Activated CD8-positive, alpha-beta memory T cell treated with anti-CD3 and anti-CD28 coated beads for 4 hours (primary cell): ENCODE measurements at places on chromosomes 16 and 17.

DNA sequence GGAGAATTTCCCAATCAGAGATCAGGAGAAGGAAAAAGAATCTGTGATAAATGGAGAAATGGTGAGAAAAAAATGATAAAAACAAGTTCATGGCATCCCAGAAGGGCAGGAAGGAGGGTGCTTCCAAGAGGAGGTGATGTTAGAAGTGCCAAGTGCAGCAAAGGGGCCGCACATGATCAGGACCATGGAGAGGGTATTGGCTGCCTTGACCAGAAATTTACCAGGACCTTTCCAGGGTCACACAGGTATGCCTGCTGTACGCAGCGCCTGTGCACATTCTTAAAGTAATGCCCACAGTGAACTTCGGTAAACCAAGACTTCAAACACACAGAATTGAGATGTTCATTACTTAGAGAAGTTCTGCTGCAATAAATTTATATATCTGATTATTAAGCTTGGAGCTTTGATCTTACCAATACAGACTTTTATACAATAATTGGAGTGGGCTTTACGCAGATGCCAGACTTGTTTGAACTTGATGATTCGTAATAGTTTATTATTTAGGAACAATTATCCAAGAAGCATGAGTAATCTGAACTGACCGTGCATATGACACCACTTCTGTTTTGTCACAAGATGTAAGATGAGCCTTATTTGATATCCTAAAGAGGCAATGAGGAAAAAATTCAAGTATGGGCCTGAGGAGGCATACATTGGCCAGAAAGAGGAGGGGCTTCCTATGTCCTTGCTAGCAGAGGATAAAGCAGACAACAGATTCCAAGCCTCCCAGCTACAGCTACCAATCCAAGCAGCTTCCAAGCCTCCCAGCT lies 2.2 kb upstream of the KRT33A start:
- no peak for DNase-seq

DNA sequence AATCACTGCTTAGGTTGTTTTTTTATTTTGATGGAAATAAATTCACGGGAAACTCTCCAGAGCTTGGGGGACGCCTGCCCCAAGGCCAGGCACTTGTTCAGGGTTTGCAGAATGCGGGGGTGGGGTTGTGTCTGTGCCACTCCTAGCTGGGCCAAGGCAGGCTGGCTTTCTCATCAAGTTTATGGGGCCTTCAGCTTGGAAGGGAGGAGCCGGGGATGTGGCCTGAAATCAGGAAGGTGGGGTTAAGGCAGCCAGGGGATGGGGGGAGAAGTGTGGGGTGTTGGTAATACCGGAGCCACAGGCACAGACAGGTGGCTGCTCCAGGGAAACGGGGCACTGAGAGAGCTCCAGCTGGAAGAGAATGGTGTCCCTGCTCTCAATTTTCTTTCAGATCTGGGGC lies 1.7 kb upstream of the CHAD start:
- no peak for DNase-seq

DNA sequence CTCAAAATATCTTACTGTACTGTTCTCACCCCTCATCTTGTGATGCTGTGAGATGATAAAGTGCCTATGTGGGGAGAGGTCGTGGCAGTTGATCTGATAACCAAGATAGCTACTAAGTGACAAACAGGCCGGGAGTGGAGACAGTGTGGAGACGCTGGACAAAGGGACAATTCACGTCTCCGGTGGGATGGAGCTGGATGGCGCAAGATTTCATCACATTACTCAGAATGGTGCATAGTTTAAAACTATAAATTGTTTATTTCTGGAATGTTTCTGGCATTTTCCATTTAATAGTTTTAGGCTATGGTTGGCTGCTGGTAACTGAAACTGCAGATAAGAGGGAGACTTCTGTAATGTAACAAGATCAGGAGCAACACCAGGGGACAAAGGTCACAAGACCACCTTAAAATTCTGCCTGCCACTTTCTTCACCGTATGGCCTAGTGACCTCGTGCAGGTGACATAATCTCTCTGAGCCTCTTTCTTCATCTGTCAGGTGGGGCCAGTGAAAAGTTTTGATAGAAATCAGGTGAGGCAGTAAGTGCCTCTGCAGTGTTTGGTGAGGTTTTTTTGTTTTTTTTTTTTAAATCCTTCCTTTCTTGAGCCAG lies 54.4 kb upstream of the LGALS9 start:
- DNase-seq, result no peak

- no peak for DNase-seq
Observed at GRCh38 chr17:66843627-66844026, 8.7 kb downstream of the CACNG5 start.

GRCh38 chr17:18851201-18851600 lies 6.7 kb upstream of the PRPSAP2 start:
- no peak for DNase-seq

- no peak for DNase-seq
Observed at GRCh38 chr17:74979408-74980146, 7.0 kb upstream of the HID1 start.

DNA sequence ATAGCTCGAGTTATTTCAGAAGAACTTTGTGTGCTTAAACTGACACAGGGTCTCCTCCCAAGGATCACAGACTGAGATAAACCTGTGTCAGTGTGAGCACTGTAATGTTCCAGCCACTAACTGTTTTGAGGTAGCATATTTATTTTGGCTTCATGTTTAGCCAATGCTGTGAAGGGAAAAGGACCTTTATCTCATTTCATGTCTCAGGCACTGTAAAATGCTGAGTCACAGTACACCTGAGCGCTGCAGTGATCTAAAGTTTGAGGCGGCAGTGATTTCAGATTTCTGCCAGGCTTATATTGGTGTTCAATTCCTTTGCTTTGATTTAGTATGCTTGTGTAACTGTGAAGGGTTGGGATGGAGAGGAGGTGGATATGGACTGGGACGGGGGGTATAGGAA lies 3.1 kb upstream of the DNAJA2 start:
- no peak for DNase-seq

- DNase-seq, result no peak
Observed at GRCh38 chr16:79417601-79418008, 182.9 kb downstream of the MAF start.

DNA sequence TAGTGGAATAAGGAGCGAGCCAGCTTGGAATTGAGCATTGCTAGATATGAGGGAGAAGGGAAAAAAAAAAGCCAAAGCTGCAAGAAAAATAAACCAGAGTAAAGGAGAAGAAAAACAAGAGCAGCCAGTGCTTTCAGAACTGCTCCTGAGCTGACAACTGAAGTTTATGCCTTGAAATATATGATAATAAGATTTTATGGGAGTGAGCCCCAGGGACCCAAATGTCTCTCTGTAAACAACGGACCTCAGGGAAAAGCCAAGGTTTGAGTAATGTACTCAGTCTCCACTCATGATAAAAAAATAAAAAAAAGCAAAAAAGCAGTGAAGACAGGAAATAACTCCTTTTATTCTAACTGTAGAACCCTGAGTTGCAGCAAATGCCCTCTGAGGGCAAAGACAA lies 132.6 kb downstream of the SNX11 start:
- no peak for DNase-seq

DNA sequence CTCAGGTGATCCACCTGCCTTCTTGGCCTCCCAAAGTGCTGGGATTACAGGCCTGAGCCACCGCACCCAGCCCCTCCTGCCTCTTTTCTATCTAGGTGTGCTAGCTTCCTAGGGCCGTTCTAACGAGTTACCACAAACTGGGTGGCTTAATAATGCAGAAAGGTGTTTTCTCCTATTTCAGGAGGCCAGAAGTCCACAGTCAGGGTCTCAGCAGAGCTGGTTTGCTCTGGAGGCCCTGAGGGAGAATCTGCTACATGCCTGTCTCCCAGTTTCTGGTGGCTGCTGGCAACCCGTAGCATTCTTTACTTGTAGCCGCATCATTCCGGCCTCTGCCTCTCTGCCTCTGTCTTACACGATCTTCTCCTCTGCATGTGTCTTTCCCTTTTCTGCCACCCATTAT lies 89.2 kb downstream of the NTN1 start:
- no peak for DNase-seq

DNA sequence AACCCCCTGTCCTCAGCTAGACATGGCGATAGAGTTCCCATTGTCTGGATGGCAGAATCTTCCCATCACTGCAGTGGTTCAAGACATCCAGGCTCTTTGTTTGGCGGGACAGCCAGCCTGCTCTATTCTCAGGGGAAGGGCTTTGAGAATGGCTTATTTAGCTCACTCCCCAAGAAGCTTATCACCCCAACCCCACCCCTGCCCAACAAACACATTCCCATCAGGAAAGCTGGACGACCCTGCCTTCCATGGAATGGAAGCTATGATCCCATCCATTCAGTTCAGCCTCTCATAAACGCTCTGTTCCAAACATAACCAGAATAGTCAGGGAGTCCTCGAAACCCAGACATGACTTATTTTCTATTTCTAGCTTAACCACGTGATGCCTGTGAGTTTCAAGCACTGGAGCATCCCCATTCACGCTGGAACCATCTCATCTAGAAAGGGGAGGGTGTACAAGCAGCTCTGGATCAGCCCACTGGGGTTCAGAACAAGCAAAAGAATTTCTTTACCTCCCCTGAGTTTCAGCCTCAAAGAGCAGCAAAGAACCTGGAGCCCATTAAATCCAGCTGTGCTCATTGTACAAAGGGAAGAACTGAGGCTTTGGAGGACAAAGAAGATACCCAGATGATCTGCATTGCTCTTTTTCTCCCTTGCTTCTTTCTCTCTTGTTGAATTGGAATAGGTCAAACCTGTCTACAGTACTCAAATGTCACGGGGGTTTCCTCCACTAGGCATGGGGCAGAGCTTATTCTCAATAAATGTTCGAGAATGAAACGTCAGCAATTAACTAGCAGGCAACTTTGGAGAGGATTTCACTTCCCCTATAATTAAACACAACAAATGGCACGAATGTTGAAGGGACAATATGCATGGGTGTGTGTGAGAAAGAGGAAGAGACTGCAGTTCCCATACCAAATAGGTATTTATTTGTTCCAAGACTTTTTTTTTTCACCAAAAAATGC lies 93.1 kb downstream of the XYLT1 start:
- no peak for DNase-seq

DNA sequence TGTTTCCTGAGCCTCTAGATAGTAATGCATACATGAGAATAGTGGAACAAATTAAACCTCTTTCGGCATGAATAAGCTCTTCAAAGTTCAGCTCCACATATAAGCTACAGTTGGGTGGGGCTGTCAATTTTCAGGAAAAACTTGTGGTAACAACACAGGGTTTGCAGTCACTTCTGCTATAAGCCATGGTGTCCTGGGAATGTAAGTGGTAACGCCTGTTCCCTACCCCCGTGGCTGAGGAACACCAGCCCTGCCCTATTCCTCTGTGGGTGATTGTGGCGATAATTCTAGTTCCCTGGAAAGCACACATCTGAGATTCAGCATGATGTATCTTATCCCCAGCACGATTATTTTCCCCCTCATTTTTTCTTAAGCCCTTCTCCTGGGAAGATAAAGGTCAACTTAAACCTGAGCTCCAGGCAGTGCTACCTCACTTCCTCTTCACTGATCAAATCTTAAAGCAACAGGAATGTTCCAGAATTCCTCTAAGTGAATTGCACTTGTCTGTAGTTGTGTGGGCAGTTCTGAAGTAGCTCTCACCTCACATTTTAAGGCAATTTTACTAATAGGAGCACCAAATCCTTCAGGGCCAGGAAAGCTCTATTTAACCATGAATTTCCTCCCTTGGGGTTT lies 500.7 kb upstream of the HSBP1 start:
- DNase-seq, result no peak

DNA sequence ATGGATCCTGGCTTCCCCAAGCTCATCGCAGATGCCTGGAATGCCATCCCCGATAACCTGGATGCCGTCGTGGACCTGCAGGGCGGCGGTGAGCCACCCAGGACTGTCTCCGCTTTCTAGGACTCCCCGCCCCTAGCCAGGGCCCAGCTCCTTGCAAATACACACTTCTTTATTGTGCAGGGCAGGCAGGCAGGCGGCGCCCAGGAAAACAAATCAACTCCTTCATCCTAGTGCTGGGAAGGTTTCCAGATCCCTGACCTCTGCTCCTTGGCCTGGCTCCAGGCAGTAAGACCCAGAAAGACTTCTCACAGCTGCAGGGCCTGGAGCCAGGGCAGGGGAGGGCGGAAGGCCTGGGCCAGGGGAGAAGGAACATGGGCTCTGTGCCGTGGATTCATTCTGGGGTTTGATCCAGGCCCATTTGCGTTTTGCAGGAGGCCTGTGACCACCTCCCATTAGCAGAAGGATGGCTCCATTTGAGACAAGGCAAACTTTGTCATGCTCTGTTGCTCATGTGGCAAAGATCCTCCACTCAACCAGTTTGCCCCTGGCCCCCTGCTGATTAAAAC lies 6.0 kb upstream of the LPCAT2 start:
- DNase-seq, result no peak

- DNase-seq, result no peak
Observed at GRCh38 chr16:65068151-65068740, 53.6 kb downstream of the CDH11 start.

DNA sequence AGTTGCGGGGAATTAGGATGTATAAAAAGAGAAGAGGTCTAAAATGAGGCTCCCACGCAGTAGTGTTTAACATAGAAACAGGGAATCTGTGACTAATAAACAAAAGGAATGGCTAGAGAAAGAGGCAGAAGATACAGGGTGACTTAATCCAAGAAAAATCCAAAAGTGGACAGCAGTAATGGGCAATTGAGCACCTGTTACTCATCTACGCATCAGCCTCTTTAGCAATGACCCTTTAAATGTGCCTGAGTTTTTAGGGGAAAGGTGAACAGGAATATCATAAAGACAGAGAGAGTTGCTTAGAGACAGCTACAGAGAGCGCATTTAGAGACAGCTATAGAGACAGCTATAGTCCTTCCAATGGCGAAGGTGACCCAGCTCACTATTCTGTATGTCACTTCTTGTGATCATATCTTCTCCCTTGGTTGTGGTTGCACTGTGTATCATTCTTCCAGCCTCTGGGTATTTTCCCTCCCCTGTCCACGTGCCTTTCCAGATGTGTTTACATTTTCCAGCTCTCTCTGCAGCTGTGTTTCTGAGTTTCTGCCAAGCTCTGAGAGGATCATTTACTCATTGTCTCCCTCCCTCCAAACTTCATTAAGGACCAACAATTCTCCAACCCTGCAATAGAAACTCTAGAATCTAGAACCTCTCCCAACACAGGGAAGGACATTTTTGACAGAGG lies 61.5 kb downstream of the MYOCD start:
- no peak for DNase-seq

DNA sequence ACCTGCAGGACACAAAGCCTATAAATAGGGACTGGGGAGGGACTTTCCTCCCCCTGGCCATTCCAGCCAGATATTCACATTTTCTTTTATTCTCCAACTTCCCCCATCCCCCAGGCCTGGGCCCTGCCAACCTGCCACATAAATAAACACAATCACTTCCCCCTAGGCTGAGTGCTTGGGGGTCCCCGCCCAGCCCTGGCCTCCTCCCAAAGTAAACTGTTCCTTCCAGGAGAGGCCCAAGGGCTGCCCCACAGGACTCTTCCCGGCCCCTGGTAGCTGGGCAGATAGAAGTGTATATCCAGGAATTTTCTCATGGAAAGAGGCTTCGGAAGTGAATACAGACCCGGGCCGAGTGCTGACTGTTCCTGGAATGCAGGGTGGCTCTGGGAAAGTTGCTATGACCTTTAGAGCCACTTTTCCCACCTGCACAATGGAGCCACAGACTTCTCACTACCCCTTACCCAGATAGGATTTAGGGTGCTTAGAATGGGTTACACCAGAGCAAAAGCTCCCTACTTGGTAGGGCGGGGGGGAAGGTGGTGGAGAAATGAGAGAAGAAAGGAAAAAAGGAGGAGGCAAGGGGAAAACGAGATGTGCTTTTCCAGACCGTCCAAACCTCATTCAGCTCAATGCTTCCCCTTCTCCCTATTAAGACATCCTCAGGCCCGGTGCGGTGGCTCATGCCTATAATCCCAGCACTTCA lies 8.5 kb downstream of the CSF3 start:
- DNase-seq, result no peak

- no peak for DNase-seq
Observed at GRCh38 chr17:38786372-38786771, 13.0 kb downstream of the PIP4K2B start.

GRCh38 chr16:62205459-62205858 lies 169.2 kb upstream of the CDH8 start:
- no peak for DNase-seq
